ENCODE measurements at places on chromosomes 3 and 15. TPM values are rescaled to one million over a fixed set of nuclear protein-coding genes. Genes with fewer than 3 reads are reported as not detected.

GRCh38 chr3:37855363-37855970 lies 6.2 kb upstream of the CTDSPL start:
- DNase-seq = peak; percentile 91

DNA sequence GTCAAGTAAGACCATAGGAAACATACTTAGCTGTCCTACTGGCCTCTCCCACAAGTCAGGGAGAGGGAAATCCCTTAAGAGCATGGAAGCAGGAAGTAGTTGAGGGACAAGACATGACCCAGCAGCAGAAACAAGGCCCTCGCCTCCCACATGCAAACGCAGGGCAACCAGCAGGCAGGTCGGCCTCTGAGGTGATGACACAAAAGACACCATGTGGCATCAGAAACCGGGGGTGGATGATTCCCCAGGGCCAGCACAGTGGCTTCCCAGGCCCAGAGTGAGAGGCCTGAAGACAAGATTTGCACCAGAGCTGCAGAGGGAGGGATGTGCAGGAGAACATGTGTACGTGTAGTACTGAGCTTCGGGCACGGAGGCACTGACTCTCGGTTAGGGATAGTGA lies 26.3 kb downstream of the PXYLP1 start:
- DNase-seq = no peak

DNA sequence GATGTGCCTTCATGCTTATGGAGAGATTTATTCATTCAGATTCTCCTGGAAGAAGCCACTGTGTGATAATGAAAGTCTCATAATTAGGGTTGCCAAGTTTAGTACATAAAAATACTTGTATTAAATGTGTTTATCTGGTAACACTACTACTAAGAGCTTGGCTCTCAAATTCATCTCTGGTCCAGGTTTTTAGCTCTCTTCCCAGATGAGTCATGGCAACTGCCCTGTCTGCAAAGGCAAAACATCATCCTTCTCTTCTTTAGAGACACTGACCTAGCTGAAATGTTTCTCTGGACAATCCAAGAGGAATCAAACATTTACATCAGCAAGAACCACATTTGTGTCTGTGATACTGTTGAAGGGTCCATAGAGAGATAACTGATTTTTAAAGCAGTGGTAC lies 269.6 kb downstream of the ROBO2 start:
- no peak for DNase-seq

GRCh38 chr3:169384573-169384972 lies 278.9 kb downstream of the MECOM start:
- DNase-seq = no peak

Gene NLGN1
- total RNA-seq = 14.3 TPM

Gene MESP1
- 8.5 TPM for total RNA-seq

- peak; percentile 47 for DNase-seq
Measured at GRCh38 chr3:158801201-158801600, 653 bp upstream of the MFSD1 start.

GRCh38 chr3:84547971-84548970 lies 410.5 kb upstream of the CADM2 start:
- DNase-seq = peak; percentile 25

GRCh38 chr15:59401824-59402569 lies 29.3 kb upstream of the MYO1E start:
- DNase-seq = no peak

DNA sequence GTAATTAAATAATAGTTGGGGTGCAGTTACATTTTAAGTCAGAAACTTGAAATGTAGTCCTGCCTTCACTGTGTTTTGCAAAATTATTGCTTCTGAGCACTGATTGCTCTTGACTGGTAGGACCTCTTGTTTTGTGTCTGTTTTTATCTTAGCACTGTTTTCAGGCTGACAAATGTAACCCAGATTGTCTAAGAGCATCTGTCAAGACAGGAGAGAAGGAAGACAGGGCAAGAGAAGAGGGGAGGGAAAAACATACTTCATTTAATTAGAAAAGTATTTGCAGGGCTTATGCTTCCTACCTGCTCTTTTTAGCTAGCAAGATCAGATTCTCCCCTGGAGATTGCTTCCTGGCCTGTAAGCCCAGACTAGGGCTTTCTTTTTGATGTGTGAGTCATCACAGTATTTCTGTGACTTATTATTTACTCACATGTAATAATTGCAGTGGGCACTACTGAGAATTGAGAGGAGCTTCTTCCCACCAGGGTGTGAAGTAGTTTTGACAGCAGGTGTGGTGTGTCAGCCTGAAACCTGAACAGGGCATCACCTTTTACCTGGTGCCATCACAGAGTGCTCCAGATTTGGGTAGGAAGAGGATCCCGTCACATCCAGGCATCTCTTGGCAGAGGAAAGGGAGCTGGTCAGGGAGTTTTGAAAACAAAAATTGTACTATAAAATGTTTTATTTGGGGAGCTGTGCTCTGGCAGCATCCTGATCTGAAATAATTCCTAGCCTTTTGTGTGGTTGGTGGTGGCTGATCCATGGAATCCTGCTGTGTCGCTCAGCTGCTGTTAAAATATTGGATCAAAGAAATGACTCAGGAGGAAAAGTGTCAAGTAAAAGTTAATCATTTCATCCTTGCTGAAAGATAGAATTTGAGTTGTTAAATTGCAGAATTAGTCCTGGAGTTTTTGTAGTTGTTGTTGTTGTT lies 98.2 kb downstream of the TMEM108 start:
- DNase-seq = no peak

GRCh38 chr15:44093836-44094235 lies 101.2 kb downstream of the FRMD5 start:
- no peak for DNase-seq

- no peak for DNase-seq
Measured at GRCh38 chr15:55507567-55507966, 467 bp downstream of the DNAAF4 start.

- no peak for DNase-seq
Measured at GRCh38 chr3:119950666-119951325, 143.5 kb downstream of the GSK3B start.

DNA sequence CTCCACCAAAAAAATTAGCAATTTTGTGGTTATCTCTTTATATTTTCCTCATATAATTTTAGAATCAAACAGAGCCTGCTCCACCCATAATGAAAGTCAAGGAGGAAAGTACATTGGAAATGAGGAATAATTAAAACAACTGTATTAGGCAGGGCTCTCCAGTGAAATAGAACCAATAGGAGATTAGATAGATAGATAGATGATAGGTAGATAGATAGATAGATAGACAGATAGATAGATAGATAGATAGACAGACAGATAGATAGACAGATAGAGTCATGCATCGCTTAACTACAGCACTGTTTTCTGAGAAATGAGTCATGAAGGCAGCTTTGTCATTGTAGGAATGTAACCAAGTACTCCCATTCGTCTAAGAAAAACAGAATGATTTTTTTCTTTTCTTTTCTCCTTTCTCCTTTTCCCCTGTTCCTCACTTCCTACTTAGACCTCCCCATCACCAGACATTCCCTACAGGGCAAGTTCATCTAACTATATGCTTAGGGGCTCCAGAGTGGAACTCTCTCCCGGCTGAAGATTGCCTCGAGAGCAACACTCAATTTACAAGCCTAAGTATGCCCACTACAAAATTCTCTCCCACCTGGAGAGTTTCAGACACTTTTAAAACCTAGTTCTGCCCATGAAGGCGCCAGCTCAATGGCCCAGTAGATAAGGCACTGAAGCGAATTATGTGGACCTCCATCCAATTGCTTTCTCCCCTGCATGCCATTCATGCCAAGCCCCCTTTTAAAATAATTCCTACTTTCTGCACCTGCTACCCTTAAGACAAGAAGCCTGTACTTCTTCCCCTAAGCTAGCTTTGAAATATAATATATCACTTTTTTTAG lies 53.3 kb upstream of the LIPC start:
- DNase-seq = no peak

- DNase-seq = no peak
Measured at GRCh38 chr15:27538325-27538724, 560.8 kb downstream of the OCA2 start.

DNA sequence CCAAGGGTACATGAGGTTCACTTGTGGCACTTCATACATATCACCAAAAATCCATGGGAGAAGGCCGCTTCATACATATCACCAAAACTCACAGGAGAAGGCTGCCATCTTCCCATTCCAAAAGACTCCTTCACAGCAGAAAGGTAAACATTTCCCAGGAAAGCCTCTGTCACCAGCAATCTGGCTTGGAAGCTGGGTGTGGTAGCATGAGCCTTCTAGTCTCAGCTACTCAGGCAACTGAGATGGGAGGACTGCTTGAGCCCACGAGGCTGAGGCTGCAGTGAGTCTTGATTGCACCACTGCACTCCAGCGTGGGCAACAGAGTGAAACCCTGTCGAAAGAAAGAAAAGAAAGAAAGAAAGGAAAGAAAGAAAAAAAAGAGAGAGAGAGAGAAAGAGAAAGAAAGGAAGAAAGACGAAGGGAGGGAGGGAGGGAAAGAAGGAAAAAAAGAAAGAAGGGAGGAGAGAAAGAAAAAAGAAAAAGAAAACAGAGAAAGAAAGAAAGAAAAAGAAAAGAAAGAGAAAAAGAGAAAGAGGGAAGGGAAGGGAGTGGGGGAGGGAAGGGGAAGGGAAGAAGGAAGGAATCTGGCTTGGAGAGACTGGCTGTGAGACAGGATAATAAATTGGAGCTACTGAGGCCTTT lies 7.2 kb downstream of the LRIG1 start:
- no peak for DNase-seq

Gene FOXL2
- 0.09 TPM for total RNA-seq

DNA sequence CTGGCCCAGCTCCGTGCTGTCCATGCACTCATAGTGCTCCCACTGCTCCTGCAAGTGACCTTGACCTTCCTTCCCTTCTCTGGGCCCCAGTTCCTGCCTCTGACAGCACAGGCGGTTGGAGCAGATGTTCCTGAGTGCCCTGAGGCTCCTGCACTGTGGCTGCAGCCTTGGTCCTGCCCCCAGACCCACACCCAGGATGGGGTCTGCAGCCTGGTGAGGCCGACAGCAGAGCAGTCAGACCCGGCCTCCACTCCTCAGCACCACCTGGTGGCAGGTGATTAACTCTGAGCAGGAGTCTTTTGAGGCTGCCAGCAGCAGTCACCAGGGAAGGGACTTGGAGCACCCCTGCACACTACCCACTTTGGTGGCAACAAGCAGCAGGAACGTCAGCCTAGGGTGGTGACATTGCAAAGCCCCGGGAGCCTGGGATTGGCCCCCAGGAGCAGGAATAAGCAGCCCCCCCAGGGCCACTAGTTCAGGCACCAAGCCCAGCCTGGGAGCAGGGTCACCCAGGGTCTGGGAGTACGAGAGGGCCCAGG lies 64.6 kb downstream of the CYP11A1 start:
- peak; percentile 57 for DNase-seq

DNA sequence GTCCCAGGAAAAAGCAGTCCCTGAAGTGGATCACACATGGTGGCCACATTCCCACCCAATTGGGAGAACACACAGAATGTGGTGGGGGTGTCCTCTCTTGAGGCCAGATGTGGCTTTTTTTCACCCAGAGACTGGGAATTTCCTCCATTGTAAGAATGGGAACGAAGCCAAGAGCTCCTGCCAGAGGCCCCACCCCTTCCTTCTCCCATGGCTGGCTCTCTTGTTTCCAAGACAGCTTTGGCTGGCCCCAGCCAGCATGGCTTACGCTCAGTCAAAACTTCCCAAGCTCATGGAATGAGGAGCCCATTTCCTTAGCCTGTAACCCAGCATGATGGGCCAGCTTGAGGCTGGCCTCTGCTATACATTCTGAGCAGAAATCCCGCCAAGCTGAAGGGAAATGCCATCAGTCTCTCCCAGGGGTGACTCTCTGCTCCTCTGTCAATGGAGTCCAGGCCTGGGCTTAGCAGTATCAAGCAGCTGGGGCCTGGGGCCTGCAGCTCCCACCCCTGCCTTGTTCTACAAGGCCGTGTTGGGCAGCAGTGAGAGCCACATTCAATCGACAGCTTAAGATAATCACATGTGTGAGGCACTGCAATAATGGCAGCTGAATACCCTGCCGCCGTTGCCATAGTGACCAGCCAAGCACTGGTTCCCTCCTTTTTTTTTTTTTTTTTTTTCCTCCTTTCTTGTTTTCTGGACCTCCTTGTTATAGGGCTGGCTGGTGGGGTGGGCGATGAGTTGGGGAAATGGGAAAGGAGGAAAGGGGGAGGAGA lies 142.4 kb downstream of the EPHB1 start:
- DNase-seq = no peak

DNA sequence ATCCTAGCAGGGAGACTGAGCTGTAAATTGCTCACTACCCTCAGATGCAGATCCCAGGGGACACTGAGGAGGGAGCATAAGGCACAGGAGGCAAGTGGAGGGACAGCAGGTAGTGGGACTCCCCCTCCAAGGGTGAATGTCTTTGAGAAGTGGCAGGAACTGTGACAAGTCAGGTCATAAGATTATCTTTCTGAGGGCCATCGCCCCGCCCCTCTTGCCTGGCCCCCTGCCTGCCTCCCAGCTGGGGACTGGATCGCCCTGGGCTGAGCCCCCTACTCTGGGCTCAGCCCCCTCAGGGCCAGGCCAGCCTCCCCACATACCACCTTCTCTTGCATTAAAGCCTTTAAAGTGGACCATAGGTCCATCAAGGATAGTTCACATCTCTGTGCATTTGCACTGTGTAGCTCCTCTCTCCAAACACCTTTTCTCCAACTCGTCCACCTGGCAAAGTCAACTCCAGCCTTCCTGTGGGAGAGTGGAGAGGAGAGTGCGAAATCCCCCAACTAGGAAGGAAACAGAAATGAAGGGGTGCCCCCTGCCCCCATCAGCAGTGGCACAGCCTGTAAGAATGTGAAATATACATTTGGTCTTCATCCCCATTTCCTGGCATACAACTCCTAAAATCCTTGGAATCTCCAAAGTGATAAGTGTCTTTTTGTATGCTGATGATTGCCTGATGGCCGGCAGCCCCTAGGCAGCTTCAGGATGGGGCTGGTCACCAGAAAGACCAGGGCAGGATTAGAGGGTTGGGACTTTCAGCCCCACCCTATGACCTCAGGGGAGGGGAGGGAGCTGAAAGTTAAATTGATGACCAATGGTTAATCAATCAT lies 14.7 kb downstream of the PIF1 start:
- no peak for DNase-seq

Gene SAMD7
- not detected for total RNA-seq

Gene ZBBX
- not detected for total RNA-seq

- DNase-seq = no peak
Measured at GRCh38 chr3:107416138-107416537, 38.9 kb downstream of the CCDC54 start.

Gene CHST13
- total RNA-seq = 0.27 TPM

GRCh38 chr3:79326642-79327041 lies 441.2 kb downstream of the ROBO1 start:
- DNase-seq = no peak

- peak; percentile 81 for DNase-seq
Measured at GRCh38 chr3:112333002-112333380, at the start of gene CD200. Gene CD200, plus strand, starts transcription at chr3:112333156. Its CDS starts 57 bp downstream, at chr3:112333213.

Gene TTC23
- 19.6 TPM for total RNA-seq

All from mucosa of descending colon (tissue), 3 donors.